ENCODE measurements at places on chromosomes 5 and 9. TPM values are rescaled to one million over a fixed set of nuclear protein-coding genes. Genes with fewer than 3 reads are reported as not detected.

- DNase-seq = no peak
Observed at GRCh38 chr9:93216073-93216365, 32.1 kb downstream of the WNK2 start.

The FLT4 gene
- total RNA-seq = 26.8 TPM

DNA sequence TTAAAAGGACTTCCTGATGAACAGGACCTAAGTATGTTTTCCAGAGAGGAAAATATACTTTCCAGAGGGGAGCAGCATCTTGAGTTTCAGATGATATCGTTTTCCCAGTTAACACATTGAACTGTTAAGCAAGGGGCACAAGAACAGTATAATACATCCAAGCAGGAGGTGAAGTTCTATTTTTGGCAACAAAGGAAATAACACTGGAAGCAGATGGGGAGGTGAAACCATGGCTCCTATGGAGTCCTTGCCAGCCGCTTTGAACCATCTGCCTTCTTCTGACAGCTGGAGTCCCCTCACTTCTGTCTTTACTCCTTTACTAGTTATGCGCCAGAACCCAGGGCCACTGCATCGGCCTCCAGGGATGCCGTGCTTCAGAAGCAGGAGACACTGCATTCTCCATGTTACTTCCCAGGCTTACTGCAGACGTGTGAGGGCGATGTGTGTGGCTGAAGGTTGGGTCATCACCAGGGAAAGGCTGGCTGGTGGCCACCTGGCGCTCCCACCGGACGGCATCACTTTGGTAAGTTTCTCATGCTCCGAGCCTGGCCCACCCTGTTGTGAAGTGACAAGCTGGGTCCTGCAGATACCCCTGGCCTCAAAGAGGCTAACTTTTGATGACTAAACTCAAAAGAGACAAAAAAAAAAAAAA is 77.8 kb downstream of the TTLL11 start:
- no peak for DNase-seq

The PCDHA3 gene
- 0.29 TPM for total RNA-seq

The MEIKIN gene
- 1.0 TPM for total RNA-seq

The MEF2C gene
- 62.2 TPM for total RNA-seq

DNA sequence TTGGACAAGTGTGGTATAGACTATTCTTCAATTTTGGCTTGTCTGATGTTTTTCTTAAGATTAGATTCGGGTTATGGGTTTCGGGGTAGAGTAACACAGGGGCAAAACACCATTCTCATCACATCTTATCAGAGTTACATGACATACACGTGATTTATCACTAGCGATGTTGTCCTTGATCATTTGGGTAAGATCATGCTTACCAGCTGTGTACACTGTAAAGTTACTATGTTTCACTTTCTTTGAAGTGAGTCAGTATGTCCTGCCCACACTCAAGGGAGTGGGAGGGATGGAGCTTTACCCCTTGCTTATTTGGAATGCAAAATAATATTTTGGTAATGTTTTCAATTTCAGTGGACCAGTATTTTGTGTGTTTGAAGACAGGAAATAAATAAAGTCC is 101.8 kb upstream of the TAF11L2 start:
- no peak for DNase-seq
